ENCODE measurements at places on chromosomes 7 and 10.

- no peak for DNase-seq
These were observed 295.3 kb downstream of the SKIDA1 start for GRCh38 chr10:21230219-21230618.

DNA sequence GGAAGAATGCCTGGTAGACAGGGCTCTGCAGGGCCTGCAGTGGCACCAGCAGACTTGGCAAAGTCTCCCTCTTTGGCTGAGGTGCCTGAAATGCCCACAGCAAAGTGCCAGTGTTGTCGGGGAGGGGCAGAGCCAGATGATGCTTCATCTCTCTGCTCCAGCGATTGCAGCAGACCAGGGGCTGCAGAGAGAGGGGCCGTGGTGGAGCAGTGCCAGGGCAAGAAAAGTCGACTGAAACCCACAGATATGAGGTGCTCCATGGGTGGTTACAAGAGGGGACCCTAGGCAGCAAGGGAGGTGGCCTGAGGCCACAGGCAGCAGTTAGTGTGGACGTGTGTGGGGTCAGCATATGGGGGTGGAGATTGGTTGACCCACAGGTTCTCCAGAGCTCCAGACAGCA is 123.5 kb upstream of the SHH start:
- DNase-seq = no peak

GRCh38 chr7:1674161-1675035 is 4.3 kb downstream of the ELFN1 start:
- no peak for DNase-seq

- no peak for DNase-seq
These were observed 56.8 kb upstream of the CD36 start for GRCh38 chr7:80581486-80582260.

DNA sequence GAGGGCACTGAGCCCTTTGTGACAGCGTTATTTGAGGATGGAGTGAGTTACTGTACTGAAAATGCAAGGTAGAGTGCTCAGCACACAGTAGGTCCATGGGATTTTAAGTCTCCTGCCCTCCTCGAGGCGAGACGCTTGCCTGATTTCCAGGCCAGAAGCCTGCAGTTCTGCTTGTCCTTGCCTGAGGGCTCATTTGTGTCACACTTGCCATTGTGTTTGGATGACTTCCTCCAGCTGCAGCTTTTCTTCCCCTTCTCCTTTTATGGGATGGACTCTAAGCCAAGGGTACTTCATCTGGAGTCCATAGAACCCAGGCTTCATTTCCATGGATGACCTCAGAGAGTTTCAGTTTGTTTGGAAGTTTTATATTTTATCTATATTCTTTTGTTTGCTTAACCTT is 304.2 kb upstream of the BMPER start:
- DNase-seq = no peak

GRCh38 chr7:151254316-151254715 is 5.8 kb upstream of the SMARCD3 start:
- DNase-seq = no peak

- peak; percentile 33 for DNase-seq
These were observed 401.9 kb downstream of the TNS3 start for GRCh38 chr7:47179812-47180515.

DNA sequence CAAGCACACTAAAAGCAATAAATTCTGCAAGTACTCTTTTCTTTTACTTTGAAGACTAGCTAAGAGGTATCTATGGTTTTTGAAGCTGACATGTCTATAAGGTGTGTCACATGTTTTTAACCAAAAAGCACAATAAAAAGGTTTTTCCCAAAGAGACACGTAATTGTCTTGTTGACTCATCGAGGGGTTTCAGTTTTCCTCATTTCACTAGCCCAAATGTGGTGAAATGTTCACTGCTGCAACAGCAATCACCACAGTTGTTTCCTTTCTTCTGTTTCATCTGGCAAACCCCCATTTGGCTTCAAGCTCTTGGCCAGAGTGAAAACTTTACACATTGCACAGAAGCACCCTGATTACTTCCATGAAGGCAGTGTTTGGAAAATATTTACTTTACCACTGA is 3.8 kb upstream of the HOXA4 start:
- DNase-seq = peak; percentile 87

- no peak for DNase-seq
These were observed 13.5 kb downstream of the RPA3 start for GRCh38 chr7:7704867-7705266.

DNA sequence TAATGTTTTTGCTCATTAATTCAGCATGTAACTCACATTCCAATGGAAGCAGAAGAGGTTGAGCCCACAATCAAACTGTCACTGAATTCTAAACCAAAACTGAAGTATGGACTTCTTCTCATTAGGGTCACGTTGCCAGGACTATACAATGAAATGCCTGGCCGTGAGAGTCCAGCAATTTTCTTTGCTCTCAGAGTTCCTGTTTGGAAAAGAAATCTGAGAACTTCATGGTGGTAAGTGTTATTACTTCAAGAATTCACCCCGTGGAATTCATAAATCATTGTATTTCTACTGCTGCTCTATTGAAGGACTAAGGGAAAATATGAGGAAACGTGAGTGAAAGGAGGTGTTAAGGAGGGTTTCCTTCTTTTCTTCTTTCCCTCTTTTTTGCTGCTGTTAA is 441.8 kb upstream of the AKR1E2 start:
- no peak for DNase-seq

DNA sequence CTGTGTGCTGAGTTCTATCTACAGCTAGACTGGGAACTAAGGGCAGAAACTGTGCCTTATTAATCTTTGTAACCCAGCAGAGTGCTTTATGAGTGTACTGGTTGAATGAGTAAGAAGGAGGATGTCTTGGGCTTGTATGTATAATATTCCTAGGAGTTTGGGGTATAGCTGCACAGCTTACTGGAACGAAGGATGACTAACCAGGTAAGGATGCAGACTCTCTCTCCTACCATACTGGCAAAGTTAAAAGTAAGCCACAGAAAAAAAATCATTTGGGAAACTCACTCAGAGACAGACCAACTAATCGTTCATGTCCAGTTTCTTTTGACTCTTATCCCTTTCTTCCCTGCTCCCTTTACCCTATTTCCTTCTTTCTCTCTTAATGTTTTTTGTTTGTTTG is 1.4 kb upstream of the DHTKD1 start:
- DNase-seq = peak; percentile 48

DNA sequence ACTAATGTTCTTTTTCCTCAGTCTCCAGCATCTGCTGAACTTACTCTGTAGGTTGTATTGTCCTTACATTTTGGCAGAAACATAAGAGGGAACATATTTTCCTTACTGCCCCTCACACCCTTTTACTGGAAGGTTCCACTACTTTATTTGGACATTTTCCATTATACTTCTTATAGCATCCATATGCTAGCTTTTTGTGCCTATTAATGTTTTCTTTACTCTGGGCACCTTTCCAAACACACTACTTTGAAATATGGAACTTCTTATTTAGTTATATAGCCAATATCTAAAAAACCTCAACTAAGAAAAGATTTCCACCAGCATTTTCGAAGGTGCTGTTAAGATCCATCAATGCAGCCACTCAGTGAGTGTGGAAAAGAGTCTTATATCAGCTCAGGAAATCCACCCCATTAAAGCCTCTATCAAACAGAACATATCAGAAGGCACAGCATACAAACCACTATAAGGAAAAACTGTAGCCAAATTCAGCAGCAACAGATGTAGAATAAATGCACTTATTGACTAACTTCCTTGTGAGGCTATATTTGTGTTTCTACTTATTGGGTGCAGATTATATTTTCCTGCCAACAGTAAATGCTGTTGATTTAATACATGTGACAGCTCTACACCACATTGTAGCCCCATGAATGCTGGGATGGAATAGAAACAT is 272.5 kb upstream of the SEMA3E start:
- DNase-seq = no peak

DNA sequence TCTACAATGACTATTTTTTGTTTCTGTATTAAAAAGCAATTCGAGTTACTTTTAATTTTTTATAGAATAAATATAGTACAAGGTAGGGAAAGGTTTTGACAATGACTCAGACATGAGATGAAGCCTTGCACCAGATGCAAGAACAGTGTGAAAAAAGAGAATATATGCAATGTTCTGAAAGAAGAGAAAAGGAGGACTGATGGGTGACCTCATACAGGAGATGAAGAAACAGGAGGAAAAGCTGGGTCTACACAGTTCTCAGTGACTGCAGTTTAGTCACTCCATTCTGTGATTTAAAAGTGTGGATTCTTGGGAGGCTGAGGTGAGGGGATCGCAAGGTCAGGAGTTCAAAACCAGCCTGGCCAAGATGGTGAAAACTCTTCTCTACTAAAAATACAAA is 38.3 kb upstream of the YAE1 start:
- no peak for DNase-seq
